H9 (cell line): ENCODE measurements at places on chromosomes 16 and 17.
A peak's percentile ranks its signal among the peaks of the same experiment; 100 is the strongest.

DNA sequence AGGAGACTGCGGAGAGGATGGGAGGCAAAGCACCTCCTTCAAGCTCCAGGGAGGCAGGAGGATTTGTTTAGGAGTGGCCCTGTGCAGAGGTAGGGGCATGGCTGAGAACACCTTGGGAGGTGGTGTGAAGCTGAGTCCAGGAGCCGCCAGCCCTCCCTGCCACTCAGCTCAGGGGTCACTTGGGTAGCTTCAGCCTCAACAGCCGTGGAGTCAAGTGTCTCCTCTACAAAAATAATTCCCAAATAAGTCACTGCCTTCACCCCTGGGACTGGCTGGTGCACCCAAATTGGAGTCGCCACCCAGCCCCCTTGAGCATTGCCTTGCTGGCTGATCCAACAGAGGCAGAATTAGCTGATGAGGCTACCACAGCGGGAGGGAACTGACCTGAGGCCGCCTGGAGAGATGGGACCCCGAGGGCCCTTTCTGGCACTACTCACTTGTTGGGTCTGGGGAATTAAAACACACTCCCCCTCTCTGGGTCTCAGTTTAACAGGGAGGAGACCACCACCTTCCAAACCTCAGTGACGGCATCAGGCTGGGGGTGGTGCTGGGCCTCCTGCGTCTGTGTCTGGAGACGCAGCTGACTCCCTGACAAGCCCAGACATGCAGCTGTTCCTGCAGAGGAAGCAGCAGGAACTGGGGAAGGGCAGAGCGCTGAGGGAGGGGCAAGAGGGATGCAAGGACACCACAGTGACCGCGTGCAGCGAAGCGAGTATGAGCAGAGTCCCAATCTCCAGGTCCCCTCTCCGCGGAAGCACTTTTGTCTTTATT lies 87.9 kb upstream of the TOB1 start:
- DNase-seq = peak; percentile 93

- peak; percentile 63 for DNase-seq
These were observed 38.3 kb downstream of the SCPEP1 start for GRCh38 chr17:57016071-57016763.

- DNase-seq = no peak
These were observed 42.6 kb downstream of the ABCA9 start for GRCh38 chr17:69018022-69018615.

DNA sequence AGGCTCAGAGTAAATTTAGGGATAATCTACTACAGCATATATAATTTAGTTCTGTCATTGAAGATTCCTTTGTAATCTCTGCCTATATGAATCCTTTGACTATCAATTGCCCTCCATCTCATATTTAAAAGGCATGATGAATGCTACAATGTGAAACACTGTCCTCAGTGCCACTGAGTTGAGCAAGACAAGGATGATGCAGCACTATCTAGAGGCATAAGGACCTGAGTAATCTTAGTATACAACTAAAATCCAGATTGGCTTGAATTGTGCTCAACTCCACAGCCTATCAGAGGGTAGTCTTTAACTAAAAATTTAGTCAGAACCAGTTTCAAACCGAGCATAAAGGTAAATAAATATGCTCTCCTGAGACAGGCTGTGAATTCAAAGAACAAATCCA lies 11.6 kb upstream of the STRADA start:
- no peak for DNase-seq

DNA sequence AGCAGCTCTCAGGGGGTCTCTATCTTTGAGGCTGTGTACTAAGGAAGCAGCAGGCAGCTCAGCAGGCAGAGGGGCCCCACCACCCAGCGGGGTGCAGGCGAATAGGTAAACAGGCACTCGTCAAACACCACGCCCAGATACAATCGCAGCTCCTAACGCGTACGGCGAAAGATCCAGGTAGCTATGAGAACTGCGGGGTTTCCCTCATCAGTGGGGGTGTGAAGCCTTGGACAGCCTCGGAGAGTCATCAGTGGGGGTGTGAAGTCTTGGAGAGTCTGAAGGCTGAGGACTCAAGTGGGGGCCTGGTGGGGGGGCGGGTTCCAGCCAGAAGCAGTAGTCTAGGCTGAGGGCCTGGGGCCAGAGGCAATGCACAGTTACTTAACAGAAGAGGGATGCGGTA lies 69.0 kb downstream of the RTN4RL1 start:
- DNase-seq = no peak

- DNase-seq = no peak
These were observed 30.5 kb downstream of the TMEM238L start for GRCh38 chr17:10773391-10773790.

GRCh38 chr17:4189280-4189679 lies 46.3 kb downstream of the CYB5D2 start:
- no peak for DNase-seq

DNA sequence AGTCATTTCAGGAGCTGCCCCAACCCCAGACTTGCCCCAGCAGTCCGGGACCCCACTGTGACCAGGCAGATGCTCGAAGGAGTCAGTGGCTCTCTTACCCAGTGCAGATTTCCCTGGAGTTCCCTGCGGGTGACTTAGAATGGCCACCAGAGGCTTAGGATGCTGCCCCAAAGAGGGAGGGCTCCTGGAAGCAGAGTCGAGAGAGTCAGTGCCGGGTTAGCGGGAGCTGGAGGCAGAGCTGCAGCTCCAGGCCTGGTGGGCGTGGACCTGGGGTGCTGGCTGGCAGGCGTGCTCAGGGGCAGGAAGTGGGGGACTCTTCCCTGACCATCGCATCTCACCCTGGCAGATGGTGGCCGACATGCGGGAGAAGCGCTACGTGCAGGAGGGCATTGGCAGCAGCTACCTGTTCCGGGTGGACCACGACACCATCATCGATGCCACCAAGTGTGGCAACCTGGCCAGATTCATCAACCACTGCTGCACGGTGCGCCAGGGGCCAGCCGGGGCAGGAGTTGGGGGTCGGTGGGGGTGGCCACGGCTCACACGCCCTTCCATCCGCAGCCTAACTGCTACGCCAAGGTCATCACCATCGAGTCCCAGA lies 1.6 kb upstream of the HSD3B7 start:
- no peak for DNase-seq

DNA sequence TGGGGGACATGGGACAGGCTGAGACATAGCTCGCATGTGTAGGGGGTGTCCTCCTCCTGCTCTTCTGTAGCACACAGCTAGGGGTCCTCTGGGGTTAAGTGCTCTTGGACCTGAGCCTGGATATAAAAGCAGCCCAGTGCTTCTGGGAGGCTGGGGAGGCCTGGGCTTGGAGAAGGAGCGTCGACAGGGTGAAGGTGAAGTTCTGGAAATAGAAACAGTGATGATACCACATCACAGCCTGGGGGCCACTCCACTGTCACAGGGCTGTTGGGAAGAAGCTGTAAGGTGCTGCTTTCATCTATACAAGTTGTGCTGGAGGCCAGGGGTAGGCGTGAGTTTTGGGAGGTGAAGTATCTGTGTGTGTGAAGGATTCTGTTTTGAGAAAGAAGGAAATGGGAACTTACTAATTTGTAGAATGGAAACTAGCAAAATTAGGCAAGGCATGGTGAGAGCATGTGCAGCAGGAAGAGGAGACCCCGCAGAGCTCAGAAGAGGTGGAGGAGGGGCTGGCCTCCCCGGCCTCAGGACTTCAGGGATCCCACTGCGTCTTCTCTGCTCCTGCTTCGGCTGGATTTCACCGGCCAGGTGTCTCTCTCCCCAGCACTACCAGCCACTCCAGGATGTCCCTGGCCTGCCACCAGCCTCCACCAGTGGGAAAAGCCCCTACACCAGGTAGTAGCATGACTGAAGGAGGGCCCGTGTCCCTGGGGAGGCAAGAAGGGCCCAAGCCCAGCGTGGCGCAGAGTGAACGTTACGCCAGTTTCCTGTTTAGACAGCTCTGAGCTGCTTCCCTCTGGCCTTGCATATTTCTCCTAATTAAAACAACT lies 19.4 kb downstream of the PLCG2 start:
- no peak for DNase-seq

DNA sequence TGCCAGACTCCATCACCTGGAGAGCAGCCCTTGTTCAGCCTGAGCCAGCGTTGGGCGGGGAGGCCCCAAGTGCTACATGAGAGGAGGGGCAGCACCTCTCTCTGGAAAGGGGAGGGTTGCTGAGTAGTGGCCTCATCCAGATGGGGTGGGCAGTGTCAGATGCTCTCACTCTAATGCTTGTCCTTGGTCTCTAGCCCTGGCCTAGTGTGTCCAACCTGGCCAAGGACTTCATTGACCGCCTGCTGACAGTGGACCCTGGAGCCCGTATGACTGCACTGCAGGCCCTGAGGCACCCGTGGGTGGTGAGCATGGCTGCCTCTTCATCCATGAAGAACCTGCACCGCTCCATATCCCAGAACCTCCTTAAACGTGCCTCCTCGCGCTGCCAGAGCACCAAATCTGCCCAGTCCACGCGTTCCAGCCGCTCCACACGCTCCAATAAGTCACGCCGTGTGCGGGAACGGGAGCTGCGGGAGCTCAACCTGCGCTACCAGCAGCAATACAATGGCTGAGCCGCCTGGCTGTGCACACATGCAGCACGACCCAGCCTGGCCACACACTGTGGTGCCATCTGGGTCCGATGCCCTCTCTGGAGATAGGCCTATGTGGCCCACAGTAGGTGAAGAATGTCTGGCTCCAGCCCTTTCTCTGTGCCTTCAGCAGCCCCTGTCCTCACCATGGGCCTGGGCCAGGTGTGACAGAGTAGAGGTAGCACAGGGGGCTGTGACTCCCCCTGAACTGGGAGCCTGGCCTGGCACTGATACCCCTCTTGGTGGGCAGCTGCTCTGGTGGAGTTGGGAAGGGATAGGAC lies 4.3 kb downstream of the CTRL start:
- DNase-seq = no peak

GRCh38 chr17:78610951-78611511 lies 33.8 kb upstream of the DNAH17 start:
- no peak for DNase-seq

- no peak for DNase-seq
These were observed 19.9 kb downstream of the NCBP3 start for GRCh38 chr17:3826191-3826590.

GRCh38 chr17:77999413-78000173 lies 41.1 kb downstream of the TNRC6C start:
- DNase-seq = no peak

GRCh38 chr17:17200831-17201230 lies 5.3 kb downstream of the PLD6 start:
- DNase-seq = no peak

DNA sequence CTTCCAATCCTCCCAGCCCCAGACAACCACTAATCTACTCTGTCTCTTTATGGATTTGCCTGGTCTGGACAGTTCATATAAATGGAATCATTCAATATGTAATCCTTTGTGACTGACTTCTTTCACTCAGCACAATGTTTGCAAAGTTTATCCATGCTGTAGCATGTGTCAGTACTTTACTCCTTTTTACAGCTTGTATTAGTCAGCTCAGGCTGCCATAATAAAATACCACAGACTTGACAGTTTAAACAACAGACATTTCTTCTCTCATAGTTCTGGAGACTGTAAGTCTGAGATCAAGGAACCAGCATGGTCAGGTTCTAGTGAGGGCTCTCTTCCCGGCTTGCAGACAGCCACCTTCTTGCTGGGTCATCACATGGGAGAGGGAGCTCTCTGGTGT lies 41.3 kb downstream of the GPRC5B start:
- no peak for DNase-seq

DNA sequence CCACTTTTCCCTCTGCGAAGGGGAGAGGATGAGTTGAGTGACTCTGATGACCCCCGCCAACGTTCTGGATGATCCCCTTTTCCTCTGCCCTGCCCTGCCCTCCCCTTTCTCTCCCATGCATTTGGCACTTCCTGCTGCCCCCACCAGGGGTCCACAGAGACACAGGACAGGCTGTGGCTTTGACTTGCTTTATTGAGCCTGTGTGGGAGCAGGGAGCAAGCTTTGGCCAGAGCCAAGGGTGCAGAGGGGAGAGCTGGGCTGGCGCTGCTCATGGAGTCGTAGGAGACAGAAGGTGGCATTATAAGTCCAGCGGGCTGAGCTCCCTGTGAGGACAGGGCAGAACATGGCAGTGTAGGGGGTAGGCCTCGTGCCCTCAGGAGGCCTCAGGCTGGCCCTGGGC lies 1.6 kb downstream of the PPY start:
- peak; percentile 86 for DNase-seq

DNA sequence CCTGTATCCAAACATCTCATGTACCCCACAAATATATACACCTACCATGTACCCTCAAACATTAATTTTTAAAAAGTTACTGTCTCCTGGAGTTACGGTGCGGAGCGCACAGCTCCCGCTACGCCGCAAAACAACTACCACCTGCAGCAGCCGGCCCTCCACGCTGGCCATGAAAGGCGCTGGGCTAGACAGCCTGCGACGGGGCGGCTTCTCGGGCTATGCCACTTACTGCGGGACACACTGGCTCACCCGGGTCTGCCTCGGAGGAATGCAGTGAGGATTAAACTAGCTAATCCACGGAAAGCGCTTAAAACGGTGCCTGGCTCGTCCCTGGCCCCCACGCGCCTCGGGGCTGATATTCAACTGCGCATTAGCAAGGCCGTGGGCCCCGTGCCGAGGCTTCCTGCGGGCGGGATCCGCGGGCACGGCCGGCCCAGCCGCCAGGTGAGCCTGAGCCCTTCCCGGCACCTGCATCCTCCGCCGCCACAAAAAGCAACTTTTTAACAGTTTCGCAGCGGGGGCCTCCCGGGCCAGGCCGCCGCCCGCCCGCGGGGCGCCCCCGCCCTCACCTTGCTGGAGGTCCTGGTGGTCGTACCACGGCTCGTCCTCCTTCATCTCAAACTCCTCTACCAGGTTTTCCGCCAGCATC lies 633 bp downstream of the CDR2 start:
- DNase-seq = peak; percentile 38

DNA sequence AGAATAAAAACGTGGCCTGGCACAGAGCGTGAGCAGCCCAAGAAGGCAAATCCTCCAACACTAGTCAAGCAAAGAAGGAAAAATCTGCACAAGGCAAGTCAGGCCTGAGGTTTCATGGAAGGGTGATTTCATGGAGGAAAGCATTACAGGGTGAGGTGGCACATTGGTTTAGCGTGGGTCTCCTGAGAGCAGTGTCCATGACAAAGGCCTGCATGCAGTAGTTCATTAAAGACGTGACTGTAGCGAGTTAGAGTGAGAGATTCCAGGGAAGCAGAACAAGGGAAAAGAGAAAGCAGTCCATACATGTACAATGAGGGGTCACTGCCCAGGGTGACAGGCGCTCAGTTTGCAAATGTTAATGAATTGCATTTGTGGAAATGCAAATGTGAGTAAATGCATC lies 285.0 kb upstream of the ERCC4 start:
- no peak for DNase-seq

DNA sequence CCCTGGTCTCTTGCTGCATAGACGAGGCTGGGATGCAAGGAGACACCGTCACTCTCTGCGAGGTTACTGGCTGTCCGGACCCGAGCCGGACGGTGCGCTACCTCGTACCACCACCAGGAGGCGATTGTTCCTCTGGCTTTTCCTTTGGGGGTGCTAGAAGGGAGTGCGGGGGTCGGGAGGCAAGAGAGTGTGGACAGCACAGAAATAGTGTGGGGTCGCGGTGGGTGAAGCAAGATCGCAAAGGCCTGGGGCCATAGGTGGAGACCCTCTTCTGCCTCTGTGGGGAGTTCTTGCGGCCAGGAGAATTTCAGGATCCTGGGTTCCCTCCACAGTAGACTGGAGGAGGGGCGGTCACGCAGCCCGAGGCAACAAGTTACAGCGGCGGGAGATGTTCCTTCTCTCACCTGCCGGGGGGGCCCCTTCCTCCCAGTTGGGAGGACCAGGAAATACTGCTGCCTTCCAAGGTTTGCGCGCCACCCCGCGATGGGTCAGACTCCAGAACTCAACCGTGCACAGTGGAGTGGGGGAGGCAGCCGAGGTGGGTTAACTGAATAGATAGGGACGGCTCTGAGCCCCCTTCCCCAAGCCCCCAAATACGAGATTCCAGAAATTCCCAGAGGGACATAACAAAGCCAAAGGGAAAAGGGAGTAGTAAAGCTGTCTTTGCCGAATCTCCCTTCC lies 6.9 kb downstream of the PHOSPHO1 start:
- DNase-seq = peak; percentile 90
